ENCODE measurements at places on chromosomes 2 and 18.

DNA sequence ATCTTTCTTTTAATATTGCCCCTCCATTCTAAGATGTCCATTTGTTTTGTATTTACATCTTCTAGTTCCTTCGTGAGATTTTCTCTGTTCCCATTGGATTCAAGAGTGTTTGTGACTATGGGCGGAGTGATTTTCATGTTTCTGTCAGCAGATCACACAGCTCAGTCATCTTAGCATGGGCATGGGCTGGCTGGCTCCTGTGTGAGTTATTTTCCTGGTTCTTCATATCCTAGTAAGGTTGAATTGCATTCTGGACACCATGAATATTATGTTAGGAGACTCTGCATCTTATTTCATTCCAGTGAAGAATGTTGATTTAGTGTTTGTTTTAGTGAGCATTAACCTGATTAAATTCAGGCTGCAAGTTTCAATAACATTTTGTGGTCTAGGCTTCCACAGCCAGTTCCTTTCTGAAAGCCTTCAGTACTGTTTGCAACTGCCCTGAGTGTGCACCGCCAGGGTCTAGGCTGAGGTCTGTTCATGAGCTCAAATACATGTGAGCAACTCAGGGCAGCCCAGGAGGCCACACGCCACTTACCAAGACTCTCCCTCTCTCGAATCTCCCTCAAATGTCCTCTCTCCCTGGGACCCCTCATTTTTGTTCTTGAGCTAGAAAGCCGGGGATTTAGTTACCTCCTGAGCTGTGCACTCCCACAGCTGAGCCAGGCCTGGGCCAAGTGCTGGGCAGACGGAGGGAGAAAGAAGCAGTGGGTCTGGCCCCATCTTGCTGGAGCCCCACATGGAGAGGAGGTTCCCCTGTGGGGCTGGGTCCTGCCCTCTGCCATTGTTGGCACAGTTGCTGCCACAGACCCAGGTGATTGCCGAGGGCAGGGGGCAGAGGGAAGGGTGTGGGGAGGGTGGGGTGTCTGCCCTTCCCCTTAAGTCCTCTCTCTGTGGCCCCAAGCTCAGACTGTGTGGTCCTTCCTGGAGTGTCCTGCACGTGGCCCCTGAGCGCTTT is 145.9 kb downstream of the RTP5 start:
- DNase-seq = no peak

GRCh38 chr18:49167084-49167483 is 216.3 kb upstream of the SMAD7 start:
- DNase-seq = no peak

DNA sequence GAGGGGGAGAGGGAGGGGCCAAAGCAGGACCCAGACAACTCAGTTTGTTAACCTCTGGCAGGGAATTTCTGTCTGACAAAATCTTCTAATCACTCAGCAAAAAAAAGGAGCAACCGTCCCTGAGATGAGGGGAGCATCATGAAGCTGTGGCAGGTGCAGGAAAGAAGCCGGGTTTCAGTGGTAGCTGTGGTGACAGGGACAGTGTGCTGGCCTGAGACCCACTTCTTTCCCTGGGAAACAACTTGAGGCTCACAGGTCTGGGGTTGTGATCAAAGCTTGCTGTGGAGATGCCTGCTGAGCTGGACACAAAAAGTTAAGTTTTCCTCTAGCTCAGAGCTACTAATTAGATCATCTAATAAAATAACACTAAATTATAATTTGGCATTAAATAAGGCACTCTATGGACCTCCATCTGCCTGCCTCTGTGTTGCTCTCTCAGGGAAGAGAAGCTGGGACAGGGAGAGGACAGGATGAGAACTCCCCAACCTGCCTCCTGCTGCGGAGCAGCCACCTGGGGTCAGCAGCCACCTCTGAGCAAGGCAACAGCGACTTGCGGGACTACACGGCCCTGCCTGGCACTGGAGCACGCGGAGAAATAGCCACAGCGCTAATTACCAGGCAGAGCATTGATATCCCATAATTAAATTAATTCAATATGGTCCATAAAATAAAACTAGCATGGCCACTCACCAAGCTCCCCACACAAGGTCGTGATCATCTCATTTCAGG is 104.6 kb upstream of the TEX51 start:
- no peak for DNase-seq

DNA sequence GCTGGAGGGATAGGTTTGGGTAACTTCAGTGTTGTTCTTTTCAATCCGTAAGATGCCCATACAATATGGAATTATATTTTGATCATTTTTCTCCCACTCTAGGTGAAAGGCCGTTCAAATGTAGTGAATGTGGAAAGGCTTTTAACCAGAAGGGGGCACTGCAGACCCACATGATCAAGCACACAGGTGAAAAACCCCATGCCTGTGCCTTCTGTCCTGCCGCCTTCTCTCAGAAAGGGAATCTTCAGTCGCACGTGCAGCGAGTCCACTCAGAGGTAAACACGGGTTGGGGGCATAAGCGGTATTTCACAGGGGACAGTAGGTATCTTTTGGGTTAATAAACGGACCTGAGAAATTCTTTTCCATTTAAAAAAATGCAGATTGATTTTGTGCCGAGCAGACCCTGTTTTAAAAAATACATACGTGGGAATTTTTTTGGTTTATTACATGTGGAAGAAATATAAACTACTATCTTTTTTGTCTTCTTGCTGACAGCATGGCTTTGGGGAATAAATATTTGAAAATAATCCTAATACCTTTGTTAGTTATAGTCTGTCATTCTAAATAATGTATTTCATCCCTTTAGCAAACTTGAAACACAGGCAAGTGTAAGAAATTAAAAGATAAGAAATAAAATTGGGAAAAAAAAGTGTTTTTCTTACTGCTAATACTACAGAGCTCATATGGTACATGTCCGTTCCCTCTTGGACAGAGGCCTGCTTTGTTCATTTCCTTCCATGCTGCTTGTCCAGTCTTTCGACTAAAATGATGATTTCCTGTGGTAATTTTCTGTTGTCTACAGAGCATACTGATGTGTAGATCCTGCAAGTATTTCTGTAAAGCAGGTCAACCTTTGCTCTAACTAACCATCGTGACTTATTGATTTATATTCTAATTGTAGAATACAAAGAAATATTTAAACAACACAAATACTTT is 53.3 kb downstream of the ZNF236 start:
- DNase-seq = peak; percentile 19

- no peak for DNase-seq
Measured at GRCh38 chr18:78927156-78927555, 52.5 kb upstream of the SALL3 start.

DNA sequence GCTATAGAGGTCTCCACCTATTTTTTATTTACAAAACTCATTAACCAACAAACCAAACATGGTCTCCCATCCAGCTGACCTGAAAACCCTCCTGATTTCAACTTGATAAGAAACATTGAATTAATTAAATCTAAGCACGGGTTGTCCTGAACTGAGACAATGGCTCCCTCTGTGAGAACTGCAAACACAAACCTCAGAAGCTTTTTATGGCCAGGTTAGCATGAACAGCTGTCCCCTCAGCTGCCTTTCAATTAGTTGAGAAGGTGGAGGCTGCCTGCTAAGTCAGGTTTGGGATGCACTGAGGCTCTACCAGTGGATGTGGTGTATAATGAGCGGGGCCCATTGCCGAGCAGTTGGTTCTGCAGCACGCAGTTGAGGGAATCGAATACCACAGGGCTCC is 258.5 kb upstream of the DDX18 start:
- no peak for DNase-seq

- no peak for DNase-seq
Measured at GRCh38 chr2:235536711-235537110, 42.9 kb downstream of the AGAP1 start.

DNA sequence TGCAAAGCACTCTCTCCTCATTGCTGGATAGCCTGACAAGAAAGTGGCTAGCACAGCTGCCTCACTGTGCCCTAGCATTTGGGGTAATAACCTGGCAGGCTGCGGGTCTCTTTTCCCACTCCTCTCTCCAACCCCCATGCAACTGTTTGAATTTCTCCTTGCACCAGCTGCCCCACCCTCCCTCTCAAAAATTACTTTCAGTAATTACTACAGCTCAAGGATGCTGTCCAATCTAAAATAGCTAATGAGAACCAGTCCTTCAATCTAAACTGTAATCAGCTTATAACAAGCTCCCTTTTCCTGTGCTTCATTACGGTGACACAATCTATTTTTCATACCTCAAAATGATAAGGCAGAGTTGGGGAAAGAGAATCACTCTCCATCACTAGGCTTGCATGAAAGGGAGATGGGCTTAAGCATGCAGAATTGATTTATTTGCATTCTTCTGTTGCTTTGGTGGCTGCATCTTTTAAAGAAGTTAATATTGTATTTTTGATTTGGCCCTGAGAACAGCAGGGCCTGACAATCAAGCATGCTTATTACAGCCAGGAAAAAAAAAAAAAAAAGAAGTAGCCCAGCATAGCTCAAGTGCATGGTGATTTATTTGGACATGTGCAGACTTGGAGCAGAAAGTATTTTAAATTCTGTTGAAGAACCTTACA is 881.8 kb downstream of the SLC4A3 start:
- no peak for DNase-seq

DNA sequence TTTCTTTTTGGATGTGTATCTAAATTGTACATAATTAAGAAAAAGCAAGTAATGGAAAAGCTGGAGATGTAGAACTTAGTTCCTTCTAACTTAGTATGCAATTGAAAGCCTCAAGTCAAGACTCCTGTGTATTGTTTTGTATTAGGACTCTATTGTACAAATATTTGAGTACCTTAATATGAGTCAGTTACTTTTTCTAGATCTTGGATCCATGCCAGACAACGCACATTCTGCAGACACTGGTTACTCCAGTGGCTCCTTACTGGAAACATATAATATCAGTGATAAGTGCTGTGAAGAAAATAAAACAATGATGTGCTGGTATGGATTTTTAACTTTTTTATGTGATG is 1.5 kb downstream of the SLC39A10 start:
- peak; percentile 28 for DNase-seq

GRCh38 chr2:226798422-226799210 is 1.0 kb downstream of the IRS1 start:
- DNase-seq = peak; percentile 53

DNA sequence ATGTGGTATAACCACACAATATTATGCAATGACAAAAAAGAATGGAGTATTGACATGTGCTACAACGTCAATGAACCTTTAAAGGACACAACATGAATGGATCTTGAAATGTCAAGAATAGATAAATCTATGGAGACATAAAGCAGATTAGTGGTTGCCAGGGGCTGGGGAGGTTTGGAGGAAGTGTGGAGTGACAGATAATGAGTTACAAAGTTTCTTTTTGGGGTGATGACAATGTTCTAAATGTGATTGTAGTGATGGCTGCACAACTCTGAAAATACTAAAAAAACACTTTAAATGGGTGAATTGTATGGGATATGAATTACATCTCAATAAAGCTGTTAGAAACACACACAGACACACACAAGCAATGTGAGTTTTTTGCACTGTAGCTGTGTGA is 37.4 kb upstream of the C1D start:
- DNase-seq = no peak

DNA sequence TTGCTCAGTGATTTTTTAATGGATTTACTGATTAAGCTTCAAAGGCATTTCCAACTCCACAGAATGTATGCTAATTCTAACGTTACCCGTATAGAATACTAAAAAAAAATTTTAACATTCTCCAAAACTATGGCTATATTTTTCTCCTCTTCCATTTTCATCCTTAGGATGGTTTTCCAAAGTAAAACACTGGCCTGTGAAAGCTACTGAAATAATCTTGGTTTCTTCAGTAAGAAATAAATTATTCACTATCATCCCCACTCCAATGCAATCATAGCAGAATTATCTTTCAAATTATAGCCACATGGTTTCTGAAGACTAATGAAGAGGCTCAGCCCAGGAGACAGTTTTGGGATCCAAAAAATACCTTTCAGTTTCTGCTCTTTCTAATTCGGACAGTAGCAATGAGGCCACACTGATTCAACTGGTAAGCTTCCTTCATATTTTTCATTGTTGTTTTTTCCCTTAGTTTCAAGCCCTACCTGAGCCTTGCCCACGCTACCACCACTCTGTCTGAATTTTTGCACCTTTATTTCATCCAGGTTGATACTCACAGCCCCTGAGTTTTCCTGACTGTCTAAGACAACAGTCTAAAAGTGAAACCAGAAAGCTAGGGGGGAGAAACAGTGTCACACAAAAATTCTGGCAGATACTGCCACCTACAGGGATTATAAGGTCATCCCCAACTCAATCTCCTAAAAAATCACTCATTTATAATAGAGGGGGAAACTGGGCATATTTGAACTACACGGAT is 887.9 kb downstream of the NRXN1 start:
- DNase-seq = peak; percentile 75

- no peak for DNase-seq
Measured at GRCh38 chr2:225156853-225157451, 114.7 kb upstream of the DOCK10 start.

DNA sequence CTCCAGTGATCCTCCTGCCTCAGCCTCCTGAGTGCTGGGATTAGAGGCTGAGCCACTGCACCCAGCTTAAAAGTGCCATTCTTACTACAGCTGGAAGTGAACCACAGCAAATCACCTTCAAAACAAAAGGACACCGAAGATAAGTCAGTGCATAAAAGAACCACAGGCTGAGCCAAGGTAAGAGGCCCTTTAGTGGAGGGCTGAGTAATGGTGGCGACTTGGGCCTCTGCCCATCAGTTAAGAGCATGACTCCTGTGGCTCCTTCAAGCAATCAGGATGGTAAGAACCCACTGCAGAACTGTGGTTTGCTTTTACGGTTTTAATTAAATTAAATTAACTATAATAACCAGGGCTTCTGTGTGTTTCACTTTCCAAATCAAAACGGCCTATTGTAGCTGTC is 75.1 kb downstream of the CTAGE1 start:
- DNase-seq = no peak

GRCh38 chr2:52916981-52917380 is 850.6 kb upstream of the CHAC2 start:
- DNase-seq = no peak

- no peak for DNase-seq
Measured at GRCh38 chr18:45121146-45121545, 440.5 kb downstream of the SETBP1 start.

DNA sequence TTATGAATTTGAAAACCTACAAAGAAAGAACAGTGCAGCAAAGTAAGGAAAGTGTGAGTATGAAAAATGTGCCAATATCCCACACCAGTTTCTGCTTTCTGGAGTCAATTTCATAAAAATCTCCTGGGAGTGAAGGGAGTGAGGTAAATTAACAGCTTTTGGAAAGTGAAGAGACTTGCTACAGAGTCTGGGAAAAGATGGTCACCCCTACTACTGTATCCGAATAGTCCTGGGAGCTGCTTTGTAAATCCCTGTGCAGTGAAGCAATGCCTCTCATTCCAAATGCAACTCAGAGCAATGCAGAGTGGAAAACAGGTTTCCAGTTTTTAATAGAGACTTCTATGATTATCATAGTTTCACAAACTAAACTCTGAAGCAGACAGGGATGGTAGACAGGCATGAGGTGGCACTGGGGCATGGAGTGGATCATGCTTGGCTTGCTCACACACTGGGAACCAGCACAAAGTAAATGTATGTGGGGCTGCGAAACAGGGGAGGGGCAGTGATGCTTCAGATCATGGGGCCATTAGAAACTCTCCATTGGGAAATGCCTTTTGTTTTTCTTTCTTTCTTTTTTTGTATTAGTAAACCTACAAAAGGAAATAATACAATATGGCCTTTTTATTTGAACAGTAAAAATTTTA is 10.6 kb downstream of the COL5A2 start:
- no peak for DNase-seq

- DNase-seq = no peak
Measured at GRCh38 chr18:35497027-35497369, 762 bp downstream of the INO80C start.

GRCh38 chr18:50697509-50697908 is 122.3 kb downstream of the MRO start:
- DNase-seq = no peak

Measured in muscle of arm (tissue), 14 donors.